ENCODE measurements at places on chromosomes 13 and 19.

DNA sequence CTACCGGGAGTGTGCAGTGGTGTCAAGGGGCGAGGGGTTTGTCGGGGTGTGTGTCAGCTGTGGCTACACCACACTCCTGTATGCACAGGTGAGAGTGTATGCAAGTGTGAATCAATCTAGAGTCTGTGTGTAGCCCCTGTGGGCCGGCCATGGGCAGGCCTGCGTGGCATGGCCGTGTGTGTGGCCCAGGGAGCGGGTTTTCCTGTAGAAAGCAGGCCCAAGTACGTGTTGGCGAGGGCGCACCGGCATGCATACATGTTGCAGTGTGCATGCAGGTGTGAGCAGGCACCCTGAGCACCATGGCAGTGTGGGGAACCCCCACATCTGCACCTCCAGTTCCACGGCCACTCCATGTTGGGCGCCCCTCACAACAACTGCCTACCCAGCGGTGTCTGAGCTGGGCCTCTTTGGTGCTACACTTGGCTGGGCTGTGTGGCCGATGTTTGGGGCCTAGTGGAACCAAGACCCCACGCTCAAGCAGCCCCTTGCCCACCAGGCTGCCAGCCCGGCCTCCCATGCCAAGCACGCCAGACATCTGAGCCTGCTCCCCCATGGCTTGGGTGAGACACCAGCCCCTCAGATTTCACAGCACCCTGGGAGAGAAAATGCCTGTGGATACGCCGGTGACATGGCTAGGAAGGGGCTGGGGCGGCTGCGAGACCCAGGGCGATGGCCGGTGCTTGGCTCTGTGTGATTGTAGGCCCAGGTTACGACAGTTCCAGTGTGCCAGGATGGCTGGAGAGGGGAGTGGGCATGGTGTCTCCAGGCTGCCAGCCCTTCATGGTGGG lies 2.1 kb downstream of the NFIX start:
- no peak for DNase-seq

- peak; percentile 11 for DNase-seq
These were observed 694 bp downstream of the CLN5 start for GRCh38 chr13:76992548-76993001.

DNA sequence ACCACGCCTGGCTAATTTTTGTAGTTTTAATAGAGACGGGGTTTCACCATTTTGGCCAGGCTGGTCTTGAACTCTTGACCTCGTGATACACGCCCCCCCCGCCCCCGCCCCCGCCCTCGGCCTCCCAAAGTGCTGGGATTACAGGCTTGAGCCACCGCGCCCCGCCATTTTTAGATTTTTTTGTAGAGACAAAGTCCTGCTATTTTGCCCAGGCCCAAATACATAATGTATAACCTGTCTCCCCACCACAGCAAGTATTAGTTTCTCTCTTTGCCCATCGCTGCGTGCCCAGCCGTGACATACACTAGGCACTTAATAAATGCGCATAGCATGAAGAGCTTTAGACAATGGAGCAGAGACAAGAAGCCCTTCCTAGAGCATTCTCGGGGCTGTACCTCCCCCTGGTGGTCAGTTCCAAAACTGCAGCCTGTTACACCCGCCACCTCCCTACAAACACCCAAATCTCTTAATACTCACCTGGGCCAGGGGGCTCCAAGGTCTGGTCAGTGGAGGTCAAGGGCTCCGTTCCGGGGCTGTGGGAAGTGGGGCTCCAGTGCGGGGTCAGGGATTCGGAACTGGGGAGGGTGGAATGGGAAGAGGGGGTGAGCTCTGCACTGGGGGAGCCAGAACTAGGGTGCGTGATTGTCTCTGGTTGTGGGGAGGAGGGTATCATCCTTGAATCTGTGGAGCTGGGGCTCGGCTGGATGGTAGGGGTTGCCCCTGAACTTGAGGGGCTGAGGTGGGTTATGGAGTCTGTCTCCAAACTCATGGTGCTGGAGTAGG lies 22.5 kb downstream of the IQCN start:
- DNase-seq, result peak; percentile 50

DNA sequence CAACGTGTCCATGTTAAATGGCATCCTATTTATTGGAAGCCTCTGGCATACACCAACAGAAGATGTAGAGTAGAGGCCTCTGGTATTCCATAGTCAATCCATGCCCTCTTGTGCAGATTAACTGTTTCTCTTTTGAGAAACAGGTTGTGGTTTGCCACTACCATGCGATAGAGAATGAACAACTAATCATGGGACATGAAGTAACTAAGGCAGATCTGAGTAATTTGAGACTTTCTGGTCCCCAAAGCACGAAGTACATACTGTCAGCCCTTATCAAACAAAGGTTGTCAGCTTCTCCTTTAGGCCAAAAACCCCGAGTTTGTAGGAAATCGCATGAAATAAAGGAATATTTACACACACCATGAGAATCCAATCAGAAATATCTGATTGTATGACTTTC lies 3.6 kb downstream of the ZNF121 start:
- no peak for DNase-seq

DNA sequence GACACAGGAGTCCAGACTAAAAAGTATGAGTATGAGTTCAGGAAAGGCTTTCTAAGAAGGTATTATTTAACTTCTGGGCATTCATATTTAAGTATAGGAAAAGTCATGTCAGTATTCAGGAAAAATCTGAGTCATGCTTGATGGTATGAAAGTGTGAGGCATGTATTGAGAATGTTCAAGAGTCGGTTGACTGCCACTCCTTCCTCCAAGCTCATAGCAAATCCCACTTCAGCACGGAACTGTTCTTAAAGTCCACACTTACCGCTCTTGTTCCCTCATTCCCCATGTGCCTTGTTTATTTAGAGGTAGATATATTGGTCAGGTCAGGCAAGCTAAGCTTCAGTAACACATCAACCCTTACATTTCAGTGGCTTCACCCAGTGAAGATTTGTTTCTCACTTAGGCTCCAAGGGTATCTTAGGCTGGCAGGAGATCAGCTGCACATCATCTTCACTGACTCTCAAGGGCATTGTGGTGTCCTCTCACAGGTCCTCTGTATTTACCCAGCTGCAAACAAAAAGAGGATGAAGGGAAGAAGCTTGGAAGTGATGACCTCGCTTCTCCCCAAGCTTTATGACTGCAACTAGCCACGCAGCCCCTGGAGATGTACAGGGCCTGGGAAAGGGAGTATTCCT lies 1189.2 kb downstream of the EFNB2 start:
- peak; percentile 50 for DNase-seq

- no peak for DNase-seq
These were observed 239.7 kb upstream of the ZNF507 start for GRCh38 chr19:32105527-32106310.

- DNase-seq, result no peak
These were observed 38.7 kb upstream of the PCDH8 start for GRCh38 chr13:52887165-52887564.

- no peak for DNase-seq
These were observed 1461.9 kb downstream of the UQCRFS1 start for GRCh38 chr19:27751044-27751391.

DNA sequence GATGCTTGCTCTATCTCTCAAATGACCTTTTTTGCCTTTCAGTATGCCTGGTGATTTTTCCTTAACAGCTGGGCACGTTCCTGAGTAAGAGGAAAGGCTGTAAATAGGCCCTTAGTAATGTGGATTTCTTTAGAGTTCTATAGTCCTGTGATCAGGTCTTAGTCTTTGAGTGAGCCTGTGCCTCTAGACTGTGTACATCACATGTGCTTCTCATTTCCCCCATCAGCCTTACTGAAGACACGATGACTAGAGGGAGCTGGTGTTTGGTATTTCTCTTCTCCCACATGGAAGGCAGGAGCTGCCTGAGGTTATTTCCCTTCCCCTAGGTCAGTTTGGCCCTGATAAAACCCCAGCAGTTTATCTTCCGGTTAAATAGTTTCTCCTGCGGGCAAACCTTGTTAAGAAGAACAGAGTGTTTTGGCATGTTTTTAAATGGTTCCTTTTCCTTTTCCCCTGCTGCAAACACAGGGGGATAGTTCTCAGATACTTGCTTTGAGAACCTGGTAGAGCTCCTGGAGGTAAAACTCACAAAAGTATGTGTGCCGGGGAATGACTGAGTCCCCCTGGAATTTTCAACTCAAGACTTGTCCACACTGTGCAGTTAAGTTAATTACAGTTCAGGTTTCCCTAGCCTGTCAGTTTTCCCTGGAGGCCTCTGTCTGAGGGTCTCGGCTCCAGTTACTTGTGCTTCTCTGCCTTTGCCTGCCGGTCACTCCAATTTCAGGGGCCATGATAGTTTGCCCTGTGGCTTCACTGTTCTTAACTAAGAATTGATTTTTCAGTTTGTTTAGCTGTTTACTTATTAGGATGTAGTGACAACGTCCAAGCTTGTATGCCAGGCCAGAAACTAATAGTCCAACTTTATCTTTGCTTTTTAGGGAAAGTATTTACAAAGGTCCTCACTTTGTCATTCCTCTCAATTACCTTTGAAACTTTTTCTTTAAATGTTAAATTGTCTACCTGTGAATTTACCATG lies 94.4 kb downstream of the URI1 start:
- DNase-seq, result no peak
